Fibroblast of mammary gland (primary cell): ENCODE measurements at places on chromosomes 4 and X.

DNA sequence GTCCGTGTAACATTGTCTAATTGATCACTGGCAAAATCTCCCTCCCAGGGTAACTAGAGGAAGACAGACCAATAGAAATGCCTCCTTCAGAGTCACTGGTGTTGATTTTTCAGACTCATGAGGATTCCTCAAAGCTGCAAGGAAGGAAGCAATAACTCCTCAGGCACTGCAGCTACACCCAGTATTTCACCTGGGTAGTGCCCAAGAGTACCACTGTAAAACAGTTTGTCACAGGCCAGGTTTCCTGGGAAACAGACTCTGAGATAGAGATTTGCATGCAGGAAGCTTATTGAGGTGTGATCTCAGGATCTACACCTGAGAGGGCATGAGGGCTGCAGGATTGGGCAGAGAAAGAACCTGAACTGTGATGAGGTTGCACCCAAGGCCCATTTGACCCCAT is 240.7 kb upstream of the ATP6AP2 start:
- DNase-seq = no peak

DNA sequence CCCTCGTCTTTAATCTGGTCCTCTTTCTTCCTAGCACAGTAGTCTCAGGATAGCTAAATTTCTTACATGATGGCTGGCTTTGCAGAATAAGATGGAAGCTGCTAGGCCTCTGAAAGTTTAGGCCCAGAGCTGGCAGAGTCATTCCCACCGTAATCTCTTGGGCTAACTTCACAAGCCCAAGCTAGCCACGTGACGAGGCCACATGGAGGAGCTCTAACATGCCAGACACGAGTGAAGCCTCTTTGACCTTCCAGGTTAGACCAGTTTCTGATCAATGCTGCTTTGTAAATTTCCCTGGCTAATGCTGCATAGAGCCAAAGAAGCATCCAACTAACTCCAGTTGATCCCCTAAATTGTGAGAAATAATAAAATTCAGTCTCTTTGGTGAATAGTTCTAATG is 9.5 kb upstream of the CENPE start:
- DNase-seq = peak; percentile 2

DNA sequence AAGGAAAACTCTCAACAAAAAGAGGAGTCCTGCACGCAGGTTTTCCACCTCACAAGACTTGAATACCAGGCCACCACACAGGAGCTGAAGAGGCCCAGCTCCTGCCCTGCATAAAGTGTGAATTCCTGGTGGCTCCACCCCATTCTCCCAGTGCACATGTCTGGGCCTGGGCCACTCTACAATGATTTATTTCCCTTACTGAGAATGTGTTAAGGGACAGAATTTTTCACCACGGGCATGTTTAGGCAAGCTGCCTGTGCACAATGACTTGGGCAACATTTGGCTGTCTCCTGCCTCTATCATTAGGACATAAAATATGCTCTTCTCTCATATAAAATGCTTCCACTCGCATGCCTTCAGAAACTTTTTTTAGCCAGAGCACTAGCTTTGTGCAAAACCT is 197.1 kb downstream of the SLC7A11 start:
- no peak for DNase-seq

DNA sequence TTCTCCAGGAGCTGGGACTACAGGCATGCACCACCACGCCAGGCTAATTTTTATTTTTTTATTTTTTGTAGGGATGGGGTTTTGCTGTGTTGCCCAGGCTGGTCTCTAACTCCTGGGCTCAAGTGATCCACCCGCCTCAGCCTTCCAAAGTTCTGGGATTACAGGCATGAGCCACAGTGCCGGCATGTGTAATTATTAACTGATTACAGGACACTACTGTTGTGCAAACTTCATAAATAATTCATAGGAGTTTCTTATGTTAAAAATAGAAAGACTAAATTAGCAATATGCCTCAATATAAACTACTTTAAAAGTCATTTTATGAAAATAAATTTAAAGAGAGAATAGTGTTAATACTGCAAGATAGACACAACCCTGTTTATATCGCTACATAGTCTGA is 221.9 kb downstream of the SNCA start:
- DNase-seq = no peak

- peak; percentile 98 for DNase-seq
These were observed 29.6 kb downstream of the TLR10 start for GRCh38 chr4:38752941-38753806.

DNA sequence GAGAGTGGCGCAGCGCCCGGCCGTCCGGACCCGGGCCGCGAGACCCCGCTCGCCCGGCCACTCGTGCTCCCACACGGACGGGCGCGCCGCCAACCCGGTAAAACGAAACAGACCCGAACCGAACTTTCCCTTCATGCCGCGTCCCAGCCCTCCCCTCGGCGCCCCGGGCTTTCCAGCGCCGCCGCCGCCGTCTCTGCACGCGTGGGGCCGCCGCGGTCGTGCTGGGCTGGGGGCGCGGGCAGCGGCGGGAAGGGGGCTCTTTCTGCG is 222 bp downstream of the SMAD1 start:
- DNase-seq = no peak
